ENCODE measurements at places on chromosomes 7 and 10. TPM values are rescaled to one million over a fixed set of nuclear protein-coding genes. Genes with fewer than 3 reads are reported as not detected.

Gene PRF1
- 6.1 TPM for total RNA-seq

Gene GPC2
- total RNA-seq = 0.78 TPM

DNA sequence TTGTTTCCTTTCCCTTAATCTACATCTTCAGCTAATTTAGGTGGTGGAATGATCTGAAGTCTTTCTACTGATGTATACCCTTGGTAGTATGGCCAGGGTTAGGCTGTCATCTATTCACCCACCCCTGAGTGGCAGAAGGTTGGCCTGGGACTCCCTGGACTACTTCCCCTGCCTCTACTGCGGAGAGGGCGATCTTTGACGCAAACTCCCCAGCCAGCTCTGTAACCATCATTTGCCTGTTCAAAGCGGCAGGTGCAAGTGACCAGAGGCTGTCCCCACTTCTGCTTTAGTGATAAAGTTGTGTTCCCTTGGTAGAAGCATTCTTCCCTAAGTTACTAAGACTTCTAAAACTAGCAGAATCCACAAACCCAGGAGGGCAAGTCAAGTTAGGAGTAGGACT is 70.8 kb upstream of the UNC5B start:
- H3K36me3 ChIP-seq = no peaks in the 10 kb centered on the region
- no peaks in the 10 kb centered on the region for H3K27me3 ChIP-seq
- no peak overlapping the region for H3K27ac ChIP-seq
- no peak for DNase-seq
- no peak overlapping the region for H3K4me3 ChIP-seq
- peaks cover 3% of the 10 kb centered on the region for H3K4me1 ChIP-seq

DNA sequence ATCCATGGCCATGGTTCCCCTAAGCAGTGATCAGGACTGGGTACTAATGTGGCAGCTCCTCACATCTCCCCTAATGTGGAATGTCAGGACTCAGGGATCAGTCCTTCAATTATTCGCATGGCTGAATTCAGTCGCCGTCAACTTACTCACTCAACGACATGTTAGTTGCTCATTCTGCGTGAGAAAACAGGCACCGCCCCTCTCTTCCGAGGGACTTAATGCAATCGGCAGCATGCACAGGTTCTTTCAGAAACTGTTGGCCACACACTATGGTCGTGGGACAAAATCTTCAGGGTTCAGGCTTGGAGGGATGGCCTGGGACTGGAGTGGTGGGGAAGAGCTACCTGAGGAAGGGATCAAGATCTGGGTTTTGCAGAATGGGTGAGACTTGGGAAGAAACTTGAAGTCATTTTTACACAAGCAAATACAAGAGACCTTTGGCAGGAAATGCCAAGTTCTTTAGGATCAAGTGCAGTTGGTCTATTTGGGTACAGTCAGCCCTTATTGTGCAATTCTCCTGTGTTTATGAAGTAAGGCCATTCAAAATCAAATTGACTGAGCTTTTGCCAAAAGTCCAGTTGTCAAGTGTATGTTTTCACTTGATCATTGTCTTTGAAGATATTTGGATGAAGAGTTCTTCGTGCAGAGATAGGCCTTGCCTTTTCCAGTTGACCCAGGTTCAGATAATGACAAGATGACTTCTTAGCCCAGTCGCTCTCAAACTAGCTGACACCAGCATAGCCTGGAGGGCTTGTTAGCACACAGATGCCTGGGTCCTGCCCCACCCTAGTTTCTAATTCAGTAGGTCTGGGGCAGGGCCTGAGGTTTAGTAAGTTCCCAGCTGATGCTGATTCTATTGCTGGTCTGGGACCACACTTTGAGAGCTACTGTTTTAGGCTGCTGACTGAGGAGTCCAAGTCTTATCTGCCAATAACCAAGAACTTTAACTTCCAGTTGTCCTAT is 48.5 kb downstream of the LRRC18 start:
- no peak for DNase-seq
- no peak overlapping the region for H3K4me3 ChIP-seq
- H3K27me3 ChIP-seq = no peaks in the 10 kb centered on the region
- H3K36me3 ChIP-seq = no peaks in the 10 kb centered on the region
